Stimulated activated CD4-positive, alpha-beta T cell treated with anti-CD3 and anti-CD28 coated beads, Interleukin-2, amount 100 ng/mL, for 4 hours (primary cell): ENCODE measurements at places on chromosomes 16 and 17.

DNA sequence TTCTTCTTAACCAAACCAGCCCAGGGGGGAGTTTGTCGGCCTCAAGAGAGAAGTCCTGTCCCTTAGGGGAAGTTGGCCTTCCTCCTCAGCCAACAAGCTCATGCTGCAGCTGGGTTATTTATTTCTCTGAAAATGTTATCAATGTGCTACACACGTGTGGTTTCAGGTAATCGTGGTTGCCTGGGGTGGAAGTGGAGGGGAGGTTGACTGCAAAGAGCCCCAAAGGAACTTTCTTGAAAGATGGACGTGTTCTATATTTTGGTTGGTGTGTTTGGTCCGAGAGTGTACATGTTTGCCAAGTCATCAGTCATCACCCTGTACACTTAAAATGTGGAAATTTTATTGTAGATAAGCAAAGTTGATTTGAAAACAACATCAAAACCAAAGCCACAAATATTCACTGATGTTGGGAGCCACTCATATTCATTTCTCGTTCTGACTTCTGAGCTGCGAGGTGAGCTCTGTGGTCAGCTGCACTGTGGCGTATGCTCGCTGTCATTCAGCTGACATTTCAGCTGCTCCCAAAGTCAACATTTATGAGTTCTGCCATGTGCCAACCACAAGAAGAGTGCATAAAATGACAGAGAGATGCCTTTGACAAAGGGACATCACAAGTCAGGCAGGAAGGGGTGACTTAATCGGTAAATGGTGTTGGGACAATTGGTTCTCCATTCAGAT lies 26.5 kb upstream of the ADGRG1 start:
- no peak for DNase-seq

GRCh38 chr17:28763804-28764266 lies 20.0 kb downstream of the TRAF4 start:
- DNase-seq, result peak; percentile 70

DNA sequence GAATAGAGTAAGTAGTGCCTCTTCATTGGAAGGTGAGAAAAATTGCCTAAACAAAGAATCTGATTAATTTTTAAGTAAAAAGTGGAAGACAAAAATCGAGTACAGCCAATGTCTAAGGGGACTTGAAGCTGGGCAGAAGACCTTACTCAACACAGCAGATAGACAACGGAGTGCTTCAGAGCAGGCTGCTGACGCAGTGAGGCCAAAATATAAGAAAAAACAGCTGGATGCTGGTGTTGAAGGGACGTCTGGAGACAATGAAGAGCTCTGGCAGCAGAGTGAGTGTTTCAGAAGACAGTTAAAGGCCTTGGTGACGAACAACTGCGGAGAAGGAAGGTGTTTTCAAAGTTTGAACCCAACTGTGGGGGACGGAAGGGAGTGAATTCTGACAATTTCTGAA lies 169.8 kb downstream of the MRTFB start:
- no peak for DNase-seq

- DNase-seq, result no peak
Measured at GRCh38 chr17:73196500-73196899, 3.6 kb downstream of the COG1 start.

DNA sequence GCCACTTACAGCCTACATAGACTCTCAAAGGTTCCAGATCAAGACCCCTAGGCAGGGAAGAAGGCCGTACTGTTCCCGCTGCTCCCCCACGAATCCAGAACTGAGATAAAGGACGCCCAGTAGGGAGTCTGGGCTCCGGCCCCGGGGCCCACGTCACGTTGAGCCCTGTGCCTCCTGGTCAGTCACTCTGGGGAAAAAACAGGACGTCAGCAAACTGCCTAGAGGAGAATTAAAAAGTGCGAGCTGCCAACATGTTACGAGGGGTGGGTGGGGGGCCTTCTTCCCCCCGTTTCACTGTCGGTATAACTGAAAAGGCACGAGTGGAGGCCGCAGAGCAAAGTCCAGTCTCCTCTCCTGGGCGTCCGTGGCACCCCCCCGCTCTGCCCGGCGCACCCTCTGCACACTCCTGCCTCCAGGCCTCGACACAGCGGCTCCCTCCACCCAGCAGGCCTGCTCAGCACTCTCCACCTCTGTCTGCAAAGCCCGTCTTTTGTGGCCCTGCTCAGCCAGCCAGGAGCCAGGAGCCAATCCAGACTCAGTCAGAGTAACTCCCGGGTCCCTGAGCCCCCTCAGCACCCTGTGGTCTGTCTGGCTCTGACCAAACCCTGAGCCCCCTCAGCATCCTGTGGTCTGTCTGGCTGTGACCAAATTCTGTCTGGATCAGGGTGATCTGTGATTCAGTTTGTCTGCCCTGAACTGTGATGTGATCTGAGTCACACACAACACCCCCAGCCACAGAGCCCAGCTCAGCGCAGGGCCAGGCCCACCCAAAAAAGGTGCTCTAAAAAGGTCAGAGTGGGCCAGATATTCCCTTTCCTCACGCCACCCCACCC lies 6.2 kb downstream of the ITGAE start:
- DNase-seq, result no peak
